ENCODE measurements at places on chromosomes 5 and 9.

DNA sequence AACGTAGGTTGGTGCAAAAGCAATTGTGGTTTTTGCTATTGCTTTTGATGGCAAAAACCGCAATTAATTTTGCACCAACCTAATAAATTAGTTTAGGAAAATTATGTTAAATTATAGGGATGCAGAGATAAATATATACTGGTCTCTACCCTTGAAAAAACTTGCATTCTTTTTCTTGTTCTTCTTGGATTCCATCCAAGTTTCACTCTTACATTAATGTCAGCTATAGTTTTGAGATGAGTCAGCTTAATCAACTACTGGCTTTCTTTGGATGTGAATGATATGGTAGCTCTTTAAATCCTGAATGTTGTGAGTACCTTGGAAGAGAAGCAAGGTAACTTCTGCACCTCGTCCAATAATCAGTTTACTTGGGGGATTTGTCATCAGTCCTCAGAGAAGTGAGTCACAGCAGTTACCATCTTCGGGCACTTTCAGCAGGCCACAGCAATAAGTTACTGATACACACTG is 549.0 kb upstream of the ZNF608 start:
- DNase-seq, result no peak

GRCh38 chr9:116027951-116028350 is 125.6 kb upstream of the PAPPA start:
- DNase-seq, result no peak

GRCh38 chr9:14277244-14277643 is 36.7 kb downstream of the NFIB start:
- no peak for DNase-seq

- no peak for DNase-seq
These were observed 54.7 kb downstream of the ANXA2R start for GRCh38 chr5:42985129-42986037.

GRCh38 chr5:110536120-110537115 is 190.1 kb downstream of the TMEM232 start:
- DNase-seq, result no peak

DNA sequence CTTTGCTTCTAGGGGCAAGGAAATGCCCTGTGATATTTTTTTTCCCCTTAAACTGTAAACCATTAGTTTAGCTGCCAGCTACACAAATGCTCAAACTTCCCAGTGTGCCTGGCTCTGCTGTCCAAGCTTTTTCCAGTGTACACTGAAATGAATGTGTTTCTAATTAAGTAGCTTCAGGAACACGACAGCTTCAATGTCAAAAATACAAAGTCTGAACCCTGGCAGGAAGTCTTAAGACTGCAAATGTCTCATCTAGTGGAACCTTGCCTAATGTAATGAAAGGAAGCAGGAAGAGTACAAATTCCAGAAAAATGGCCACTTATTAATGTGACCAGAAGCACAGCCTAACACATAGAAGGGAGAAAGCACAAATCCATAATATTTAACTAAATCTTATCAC is 255.2 kb downstream of the CRB2 start:
- DNase-seq, result no peak

DNA sequence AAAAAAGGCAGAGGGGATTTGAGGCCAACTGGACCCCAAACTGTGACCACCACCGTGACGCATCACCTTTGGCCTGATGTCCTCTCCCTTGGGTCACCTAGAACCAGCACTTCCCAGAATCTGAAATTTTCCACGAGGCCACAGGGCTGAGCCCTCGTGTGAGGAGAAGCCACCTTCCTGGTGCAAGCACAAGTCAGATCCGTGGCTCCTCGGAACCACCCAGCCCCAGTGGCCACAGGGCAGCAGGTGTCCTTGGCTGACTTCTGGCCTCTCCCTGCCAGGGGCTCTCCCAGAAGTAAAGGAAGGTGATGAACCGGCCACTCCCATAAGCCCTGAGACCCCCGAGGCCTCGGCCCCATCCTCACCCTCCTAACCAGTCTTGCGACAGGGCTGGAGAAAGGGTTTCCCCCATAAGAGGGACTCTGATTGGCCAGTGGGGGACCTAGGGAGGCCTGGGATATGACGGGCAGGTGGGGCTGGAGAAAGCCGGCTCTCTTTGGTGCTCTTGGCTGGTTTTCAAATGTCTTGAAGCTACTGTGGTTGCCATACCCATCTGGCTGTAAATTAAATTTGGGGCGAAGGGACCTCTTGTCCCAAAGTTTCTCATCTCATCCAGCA is 20.9 kb upstream of the HMCN2 start:
- DNase-seq, result no peak

- no peak for DNase-seq
These were observed 597.6 kb downstream of the RAB3C start for GRCh38 chr5:59180515-59180914.

GRCh38 chr9:607417-607816 is 234.1 kb upstream of the DMRT1 start:
- no peak for DNase-seq

- DNase-seq, result no peak
These were observed 465.0 kb downstream of the MTRR start for GRCh38 chr5:8333977-8334376.

- DNase-seq, result no peak
These were observed 22.0 kb downstream of the THBS4 start for GRCh38 chr5:80057099-80057498.

DNA sequence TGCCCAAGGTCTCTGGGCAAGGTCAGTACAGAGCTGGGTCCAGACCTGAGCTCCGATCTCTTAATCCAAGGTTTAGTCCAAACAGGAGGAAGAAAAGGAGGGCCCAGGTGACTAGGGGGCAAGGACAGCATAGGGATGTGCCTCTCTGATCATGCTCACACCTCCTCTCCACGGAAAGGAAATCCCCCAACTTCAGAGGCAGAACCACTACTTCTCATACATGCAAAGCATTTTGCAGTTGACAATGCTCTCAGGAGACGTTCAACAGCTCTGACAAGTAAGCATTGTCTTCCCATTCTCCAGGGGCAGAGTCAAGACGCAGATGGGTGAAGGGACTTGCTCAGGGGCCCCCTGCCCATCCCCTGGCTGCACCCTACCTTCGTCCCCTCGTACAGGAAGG is 8.7 kb upstream of the CORO2A start:
- no peak for DNase-seq

DNA sequence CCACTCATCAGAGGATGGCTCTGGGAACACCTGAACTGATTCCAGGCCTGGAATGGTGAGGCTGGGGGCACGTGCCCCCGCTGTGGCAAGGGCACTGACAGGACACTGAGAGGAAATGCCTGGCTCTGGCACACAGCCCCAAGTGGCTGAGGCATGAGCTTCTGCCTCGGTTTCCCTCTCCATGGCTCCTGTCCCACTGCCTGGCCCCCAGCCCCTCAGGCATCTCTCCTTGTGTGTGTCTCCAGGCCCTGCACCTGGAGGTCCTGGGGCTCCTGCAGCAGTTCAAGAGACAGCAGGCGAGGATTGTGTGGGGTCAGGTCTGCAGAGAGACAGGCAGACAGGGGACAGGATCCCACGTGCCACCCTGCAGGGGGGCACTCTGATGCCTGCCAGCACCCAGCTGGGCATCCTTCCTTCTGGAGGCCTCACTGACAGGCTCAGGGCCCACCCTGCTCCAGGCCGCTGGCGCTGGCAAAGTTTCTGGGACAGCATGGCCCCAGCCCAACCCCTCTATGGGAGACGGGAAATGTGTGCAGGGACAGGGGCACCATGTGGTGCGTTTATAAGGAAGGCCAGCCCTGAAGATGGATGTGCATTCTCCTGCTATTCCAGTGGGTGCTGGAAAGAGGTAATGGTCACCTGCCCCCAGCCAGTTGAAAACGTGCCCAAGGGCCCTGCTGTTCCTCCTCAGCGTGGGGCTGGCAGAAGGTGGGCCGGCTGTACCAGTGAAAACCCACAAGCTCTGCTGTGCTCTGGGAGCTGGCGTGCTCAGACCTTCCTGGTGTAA is 66.0 kb downstream of the RASGEF1C start:
- DNase-seq, result no peak

DNA sequence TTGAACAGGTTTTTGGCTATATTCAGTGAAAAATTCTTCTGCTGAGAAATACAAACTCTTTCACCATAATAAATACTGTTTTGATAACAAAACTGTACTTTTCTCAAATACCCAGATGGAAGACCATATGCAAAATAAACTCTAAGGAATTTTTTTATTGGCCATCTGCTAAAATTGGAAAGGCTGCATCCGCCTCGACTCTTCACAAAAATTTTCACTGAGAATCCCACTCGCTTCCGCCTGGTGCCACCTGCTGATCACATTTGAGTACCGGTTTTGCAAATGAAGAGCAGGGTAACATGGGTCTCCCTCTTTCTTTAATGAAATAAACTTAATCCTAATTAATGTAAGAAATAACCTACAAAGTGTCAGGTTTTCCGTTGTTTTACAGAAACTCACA is 76.4 kb downstream of the TTLL11 start:
- DNase-seq, result no peak

DNA sequence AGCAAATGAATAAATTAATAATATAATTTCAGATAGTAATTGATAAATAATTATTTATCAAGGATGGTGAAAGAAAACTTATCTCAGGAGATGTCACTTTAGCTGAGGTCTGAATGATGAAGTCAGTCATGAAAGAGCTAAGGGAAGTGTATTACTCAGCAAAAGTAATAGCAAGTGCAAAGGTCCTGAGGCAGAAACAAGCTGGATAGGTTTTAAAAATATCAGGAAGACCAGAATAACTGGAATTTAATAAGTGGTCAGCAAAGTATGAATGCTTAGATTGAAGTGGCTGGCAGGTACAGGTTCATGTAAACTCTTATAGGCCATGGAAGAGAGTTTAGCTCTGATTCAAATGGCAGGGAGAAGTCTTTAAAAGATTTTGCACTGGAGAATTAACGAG is 1.0 kb upstream of the NMUR2 start:
- DNase-seq, result no peak
